Anterior cingulate cortex (tissue), 58 donors: ENCODE measurements at places on chromosomes 3 and 15.

DNA sequence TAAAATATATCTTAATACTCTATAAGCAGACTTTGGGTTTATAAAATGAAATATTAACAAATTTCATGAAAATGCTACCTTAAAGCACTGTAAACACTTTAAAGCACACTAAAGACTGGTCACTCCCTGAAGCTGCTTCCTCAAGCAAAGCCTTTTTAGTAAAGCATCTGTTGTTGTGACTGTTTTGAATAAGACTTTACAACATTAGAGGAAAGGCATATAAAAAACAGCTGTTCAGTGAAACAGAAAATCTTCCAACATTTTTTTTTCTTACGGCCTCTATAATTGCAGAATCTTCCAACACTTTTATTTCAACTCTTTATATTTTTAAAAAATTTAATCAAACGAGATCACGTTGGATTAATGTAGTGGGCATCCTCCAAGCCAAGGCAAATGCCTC, 48.1 kb downstream of the GRK7 start:
- DNase-seq: no peak

DNA sequence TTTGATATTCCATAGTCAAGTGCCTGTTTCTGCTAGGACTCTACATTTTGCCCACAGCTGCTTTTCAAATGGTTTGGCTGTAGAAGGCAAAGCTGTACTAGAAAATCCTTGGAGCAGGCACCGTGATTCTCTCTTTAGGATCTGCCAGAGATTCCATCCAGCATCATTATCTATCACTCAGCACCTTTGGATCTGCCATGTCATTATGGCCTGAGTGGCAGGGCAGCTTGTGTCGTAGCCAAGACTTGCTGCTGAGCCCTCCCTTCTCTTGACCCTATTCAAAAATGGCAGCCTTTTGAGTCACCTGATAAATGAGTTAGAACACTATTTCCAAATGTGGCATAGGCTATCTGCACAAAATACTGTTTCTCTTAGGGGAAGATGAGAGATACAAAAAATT, 8.1 kb upstream of the CMSS1 start:
- DNase-seq: no peak

DNA sequence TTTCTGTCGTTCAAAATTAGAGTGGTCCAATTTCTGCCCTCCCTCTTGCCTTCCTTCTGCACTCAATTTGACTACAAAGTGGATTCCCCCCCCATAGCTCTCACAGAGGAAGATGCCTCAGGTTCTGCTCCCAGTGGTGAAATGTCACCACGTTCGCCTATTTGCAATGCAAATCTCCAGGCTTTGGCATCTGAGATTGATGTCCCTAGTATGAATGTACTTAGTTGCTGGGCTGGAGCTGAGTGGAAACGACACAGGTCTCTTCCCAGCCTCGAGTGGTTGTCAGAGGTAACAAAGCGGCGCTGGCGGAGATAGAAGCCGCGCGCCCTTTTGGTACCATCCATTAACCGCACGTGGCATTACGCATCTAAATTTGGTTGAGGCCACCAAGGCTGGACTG, 860.1 kb downstream of the MCTP2 start:
- no peak for DNase-seq

DNA sequence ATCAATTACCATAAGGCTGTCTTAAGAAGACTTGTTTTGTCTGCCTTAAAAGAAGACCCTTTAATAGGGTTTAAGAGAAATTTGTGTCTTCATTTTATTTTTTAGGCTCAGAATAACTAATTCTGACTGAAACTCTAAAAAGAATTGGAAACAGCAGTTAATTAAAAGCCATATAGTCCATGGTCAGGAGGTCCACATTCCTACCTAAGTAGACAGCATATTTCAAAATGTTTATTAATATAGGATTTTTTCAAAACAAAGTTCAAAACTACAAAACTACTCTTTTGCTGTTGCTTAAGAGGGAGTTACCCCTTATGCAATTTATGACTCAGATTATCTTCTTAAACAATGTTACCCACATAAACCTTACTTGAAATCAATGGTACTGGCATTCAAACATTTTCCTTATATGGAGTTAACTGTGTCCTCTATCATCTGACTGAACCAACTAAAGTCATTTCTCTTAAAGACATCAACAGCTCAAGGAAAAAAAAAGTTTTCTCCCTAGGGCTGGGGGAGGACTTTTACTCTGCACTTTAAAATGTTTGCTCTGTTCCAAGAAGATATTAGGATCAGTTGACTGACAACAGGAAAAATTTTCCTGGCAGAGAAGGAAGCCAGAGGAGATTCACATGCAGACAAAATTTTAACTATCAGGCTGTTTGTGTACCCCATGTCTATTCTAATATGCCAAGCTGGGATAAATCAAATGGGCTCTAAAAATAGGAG, 56.8 kb upstream of the NANOGP8 start:
- no peak for DNase-seq

GRCh38 chr3:189363590-189364255, 192.0 kb downstream of the TPRG1 start:
- DNase-seq: no peak

DNA sequence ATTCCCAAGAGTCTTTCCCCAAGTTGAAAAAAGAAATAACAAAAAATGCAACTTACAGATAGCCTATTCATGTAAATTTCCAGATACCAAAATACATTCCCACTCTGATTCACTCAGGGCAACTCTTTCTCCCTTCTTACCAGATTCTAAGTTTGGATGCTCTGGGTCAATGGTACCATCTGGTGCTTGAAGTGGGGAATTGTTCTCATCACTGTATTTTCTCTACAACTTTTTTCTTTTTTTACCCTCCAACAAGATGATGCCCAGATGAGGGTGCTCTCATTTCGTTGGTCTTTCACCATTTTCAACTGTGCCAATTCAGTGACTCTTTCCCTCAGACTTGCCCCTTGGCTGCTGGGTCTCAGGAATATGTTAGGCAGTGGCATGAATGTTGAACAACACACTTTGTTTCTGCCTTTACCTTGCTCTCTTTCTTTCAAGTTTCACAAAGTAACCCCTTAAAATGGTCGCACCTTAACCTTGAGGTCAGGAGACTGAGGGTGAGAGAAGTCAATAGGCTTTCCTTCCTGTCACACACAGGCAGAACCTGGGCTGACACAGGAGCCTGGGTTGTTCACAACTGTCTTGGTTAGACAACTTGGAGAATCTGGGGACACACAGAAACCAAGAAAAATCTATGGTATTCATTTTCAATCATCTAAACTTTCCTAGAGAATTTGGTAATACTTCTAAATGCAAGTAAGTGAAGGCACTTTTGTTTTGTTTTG, 330.7 kb upstream of the SLCO3A1 start:
- DNase-seq: no peak

DNA sequence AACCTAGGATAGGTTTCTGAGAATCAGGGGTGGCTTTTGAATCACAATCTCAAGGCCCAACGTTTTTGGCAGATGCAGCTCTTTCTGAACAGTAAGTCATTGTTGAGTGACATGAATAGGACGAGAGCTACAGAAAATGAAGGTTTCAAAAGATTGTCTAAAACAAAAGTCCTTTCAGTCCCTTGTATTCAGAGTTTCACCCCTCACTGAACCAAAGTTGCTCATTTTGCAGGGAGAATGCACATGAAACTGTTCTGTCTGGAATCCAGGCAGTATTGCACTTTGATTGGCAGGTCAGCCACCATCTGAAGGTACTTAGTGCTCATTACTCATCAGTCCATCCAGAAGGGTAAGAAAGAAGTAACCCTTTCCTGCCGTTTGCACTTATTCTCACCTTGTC, 24.1 kb upstream of the RASGRP1 start:
- DNase-seq: no peak

- DNase-seq: no peak
Observed at GRCh38 chr3:98894791-98895576, 6.5 kb downstream of the DCBLD2 start.

GRCh38 chr3:3632449-3632848, 166.8 kb upstream of the LRRN1 start:
- DNase-seq: no peak

DNA sequence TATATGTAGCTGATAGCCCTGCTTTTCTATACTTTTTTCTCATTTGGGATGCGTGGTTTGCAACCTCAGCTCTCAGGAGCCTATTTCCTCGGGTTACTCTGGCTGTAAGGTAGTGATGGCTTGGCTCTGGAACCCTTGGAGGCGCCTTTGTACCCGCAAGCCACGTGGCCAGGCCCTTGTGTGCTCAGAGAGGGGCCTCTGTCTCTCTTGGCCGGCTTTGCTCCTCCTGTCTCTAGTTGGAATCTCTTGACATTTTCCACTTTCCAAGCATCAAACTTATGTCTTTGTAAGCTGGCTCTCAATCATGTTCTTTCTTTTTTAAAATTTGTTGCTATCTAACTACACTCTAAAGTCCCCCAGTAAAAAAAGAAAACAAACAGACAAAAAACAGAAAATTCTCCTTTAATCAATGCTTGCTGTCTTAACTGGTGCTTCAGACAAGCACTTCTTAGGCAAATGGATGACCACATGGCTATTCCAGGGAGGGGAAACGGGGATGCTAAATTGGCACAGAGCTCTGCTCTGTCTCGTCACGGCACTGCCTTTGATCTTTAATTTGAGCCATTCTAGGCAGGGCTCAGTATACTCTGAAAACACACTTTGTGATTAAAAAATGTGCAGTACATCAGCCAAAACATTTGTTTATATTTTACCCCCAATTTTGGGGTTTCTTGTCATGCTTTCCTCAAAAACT, 180.4 kb upstream of the NR2E3 start:
- DNase-seq: no peak
